ENCODE measurements at places on chromosomes 13 and 19.

DNA sequence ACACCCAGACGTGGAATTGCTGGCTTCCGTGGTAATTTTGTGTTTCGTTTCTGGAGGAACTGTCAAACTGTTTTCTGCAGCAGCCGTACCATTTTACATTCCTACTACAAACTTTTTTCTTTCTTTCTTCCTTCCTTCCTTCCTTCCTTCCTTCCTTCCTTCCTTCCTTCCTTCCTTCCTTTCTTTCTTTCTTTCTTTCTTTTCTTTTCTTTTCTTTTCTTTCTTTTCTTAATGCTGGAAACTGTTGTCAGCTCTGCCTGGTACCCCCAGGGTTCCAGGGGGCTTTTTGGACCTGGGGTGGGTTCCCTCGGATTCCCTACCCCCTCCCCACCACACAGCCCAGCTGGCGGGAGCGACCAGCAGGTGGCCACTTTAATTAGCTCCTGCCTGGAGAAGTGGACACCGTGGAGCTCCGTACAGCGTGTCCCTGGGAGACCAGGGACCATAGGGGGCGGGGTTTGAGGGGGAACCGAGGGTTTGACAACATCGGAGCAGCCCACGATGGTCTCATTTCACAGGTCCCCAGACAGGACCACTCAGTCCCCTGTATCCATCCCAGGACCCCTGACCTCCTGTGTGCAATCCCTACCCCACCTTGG lies 24.4 kb downstream of the CELF5 start:
- no peak for DNase-seq

GRCh38 chr19:6797646-6798045 lies 25.1 kb downstream of the VAV1 start:
- no peak for DNase-seq

DNA sequence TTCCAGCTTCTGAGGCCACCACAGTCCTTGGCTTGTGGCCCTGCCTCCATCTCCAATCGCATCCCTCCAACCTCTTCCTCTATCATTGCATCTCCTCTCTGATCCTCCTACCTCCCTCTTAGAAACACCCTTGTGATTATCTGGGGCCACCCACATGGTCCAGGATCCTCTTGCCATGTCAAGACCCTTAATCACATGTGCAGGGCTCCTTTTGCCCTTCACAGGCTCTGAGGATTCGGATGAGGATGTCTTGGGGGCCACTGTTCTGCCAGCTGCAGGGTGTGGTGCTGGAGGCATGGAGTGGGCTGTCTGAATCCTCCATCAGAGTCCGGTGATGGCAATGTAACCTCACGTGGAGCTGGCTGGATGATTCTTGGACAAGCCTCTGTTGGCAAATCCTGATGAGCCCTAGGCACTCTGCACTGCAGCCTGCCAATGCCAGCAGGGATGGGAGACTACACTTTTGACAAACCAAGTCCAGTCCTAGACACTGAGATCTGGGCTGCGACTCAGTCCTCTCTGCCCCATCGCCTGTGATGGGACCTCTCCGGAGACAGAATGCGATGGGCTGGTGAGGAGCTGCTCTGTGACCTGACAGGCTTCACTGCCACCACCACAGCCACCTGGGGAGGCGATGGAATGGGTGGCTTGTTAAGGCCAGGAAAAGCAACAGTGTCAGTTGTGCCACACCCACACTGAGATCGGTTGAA lies 61.2 kb downstream of the CCDC70 start:
- no peak for DNase-seq

DNA sequence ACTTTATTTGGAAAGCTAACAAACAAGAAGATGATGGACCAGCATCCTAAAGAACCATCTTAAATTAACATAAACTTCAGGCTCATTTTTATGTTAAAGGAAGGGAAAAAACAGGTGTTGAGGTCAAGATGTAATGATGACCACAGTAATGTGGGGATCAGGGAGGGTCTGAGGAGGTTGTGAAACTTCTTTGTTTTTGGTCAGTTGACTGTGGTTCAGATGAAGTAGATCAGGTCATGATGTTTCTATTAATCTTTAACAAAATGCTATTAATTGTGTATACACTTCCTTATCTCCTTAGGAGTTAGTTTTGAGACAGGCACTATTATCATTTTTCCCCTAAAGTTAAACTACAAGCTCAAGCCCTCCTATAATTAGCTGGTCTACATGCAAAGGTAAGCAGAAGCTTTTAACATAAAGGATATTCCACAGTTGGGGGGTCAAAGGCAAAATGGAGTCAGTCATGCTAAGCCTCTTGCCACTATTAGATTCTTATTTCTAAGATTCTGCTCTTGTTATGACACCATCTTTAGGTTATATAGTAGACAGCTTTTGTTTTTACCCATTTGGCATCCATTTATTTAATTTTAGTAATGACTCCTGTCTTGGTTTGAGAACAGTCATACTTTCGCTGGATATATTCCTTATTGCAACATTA lies 800.1 kb upstream of the PCDH9 start:
- DNase-seq, result no peak

DNA sequence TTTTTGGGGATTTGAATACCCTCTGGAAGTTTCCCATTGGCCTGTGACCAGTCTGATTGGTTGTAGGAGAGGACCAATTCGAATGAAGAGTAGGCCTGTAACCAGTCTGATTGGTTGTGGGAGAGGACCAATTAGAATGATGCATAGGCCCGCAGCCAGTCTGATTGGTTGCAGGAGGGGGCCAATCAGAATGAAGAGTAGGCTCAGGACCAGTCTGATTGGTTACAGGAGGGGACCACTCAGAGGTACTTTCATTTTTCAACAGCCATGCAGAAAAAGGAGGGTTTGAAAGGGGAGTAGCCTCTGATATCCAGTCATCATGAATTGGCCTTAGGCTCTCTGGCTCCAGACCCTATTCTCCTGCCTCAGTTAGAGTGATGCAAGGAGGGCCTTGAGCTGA lies 30.4 kb upstream of the SLC1A5 start:
- DNase-seq, result no peak

GRCh38 chr13:94195715-94196114 lies 283.8 kb downstream of the DCT start:
- DNase-seq, result no peak

GRCh38 chr19:45446944-45447343 lies 20.9 kb upstream of the FOSB start:
- no peak for DNase-seq

DNA sequence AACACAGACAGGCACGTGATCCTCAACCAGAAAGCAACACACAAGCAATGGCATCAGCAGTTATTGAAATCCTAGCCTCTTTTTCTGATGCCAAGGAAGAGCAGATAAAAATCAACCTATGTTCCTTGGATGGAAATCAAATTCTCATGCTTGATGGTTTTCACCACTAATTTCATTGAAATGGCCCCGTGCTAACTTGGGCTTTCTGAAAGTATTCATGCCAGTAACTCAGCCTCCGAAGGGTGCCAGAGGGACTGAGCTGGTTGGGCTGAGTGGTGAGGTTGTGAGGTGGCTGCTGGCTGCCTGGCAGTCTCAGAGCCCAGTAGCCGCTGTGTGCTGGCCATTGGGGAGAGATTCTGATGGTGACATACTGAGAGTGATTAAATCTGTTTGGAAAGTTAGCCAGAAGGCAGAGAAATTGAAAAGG lies 309.3 kb downstream of the DCT start:
- DNase-seq, result no peak

GRCh38 chr19:1425102-1425837 lies 12.9 kb upstream of the RPS15 start:
- no peak for DNase-seq

DNA sequence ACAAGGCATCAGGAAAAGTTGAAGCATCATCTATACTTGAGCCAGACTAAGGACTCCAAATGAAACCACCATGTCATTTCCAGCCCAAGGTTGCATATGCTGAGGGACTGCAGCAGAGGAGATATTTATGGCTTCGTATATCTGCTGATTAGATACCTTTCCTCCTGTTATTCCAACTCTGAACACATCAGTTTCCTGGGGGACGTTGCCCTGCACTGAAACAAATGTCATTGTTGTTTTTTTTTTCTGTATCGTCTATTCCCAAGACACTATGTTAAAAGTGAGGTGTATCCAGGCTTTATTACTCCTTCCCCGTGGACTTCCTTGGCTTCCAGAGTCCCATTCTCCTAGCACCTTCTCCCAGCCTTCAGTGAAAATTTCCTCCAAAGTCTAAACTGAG lies at the start of gene OR7A17:
TSS of gene OR7A17 (minus strand) at position 101 of the 400 bp plus-strand sequence. CDS start 4,777 bp downstream, outside the sequence.
- no peak for DNase-seq
